GM04504 (cell line): ENCODE measurements at places on chromosomes 5 and 9.

DNA sequence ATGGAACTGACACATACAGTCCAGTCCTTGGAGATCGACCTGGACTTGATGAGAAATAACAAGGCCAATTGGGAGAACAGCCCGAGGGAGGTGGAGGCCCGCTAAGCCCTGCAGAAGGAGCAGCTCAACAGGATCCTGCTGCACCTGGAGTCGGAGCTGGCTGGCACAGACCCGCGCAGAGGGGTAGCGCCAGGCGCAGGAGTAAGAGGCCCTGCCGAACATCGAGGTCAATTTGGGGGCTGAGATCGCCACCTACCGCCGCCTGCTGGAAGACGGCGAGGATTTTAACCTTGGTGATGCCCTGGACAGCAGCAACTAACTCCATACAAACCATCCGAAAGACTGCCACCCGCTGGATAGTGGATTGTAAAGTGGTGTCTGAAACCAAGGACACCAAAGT is 1610.1 kb upstream of the ACO1 start:
- no peak for DNase-seq

DNA sequence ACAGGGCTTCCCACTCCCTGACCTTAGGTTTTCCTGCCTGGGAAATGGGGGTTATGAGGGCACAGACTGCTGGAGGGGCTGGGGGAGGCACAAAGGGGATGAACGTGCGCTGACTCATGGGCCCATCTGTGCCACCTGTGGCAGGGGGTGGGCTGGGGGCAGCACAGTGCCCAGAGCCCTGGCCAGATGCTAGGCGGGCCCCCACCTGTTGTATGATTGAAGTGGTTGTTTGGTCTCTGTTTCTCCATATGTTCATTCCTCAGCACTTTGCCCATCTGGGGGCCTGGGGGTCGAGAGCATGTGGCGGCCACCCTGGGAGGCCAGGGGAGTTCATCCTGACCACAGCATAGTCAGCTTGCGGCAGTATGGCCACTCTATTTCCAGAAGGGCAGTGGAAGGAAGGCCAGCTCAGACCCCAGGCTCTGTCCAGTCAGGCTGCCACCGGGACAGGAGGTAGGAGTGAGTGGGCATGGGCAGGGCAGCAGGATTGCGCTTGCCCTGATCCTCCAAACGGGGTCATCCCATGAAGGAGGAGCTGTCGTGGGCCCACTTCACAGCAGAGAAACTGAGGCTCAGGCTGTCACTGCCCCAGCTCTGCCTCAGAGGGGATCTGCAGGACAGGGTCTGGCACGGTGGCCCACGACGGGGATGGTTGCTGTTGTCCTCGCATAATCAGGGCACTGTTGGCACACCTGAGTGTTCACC is 841 bp upstream of the NINJ1 start:
- DNase-seq: no peak

DNA sequence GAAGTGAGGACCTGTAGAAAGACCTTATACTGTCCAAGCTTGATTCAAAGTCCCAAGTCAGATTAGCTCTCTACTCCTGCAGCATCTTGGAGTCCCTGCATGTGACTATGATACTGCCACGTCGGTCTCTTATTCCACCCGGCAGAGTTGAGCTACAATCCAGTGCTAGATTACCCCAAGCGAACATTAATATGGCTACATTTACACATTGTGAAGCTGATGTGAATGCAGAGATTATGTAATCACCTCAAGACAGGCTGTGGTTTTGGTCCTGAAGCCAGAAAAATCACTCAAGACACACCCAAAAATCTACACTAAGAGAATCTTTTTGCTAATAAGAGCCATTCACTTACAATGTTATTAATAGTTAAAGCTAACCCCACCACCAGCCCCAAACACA is 116.7 kb downstream of the GNA14 start:
- DNase-seq: no peak

GRCh38 chr5:172187118-172188032 is 649 bp downstream of the STK10 start:
- peak; percentile 54 for DNase-seq
